Right renal pelvis (tissue), 4 donors: ENCODE measurements at places on chromosomes 7 and 10. TPM values are rescaled to one million over a fixed set of nuclear protein-coding genes. Genes with fewer than 3 reads are reported as not detected.

- no peak for DNase-seq
These were observed 9.6 kb downstream of the NFKB2 start for GRCh38 chr10:102405108-102405571.

GRCh38 chr7:114531326-114531725 is 116.7 kb downstream of the FOXP2 start:
- no peak for DNase-seq

GIMAP7 gene
- polyA plus RNA-seq, result 17.2 TPM

BUB3 gene
- polyA plus RNA-seq, result 121 TPM

- no peak for DNase-seq
These were observed 701.4 kb downstream of the PHTF2 start for GRCh38 chr7:78499971-78500370.

ACTL6B gene
- not detected for polyA plus RNA-seq

GRCh38 chr10:126671402-126671975 is 996 bp upstream of the C10orf90 start:
- DNase-seq, result no peak

HECW1 gene
- 6.8 TPM for polyA plus RNA-seq

- DNase-seq, result no peak
These were observed 114.2 kb downstream of the DYNC1I1 start for GRCh38 chr7:95886501-95887090.

GRCh38 chr7:107446988-107447387 is 22.9 kb upstream of the GPR22 start:
- DNase-seq, result no peak

HERC4 gene
- polyA plus RNA-seq, result 57.1 TPM

NCF1 gene
- polyA plus RNA-seq, result 0.84 TPM

- DNase-seq, result no peak
These were observed 32.1 kb upstream of the MDFIC start for GRCh38 chr7:114889646-114890285.

DNA sequence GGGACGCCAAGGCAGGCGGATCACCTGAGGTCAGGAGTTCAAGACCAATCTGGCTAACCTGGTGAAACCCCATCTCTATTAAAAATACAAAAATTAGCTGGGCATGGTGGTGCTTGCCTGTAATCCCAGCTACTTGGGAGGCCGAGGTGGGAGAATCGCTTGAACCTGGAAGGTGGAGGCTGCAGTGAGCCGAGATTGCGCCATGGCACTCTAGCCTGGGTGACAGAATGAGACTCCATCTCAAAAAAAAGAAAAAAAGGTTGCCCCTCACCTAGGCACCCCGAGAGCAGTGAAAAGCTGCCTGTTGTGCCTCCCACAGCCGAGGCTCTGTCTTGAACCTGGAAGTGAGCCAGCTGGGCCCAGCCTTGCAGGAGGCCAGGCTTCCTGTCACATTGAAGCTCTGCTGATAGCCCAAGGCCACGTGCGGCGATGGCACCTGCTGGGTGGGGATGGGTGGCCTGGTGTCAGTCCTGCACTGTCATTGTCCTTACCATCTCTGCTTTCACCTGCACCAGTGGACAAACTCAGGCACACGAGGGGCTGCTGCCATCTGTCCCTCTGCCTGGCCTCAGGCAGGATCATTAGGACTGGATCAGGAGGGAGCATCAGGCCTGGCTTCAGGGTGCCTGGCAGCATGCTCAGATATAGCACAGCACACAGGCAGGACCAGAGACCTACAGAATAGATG is 37.8 kb downstream of the DNAJB12 start:
- no peak for DNase-seq

- no peak for DNase-seq
These were observed 5.2 kb downstream of the DUSP5 start for GRCh38 chr10:110502851-110503301.

MMD2 gene
- polyA plus RNA-seq, result 0.11 TPM

- no peak for DNase-seq
These were observed 87.6 kb downstream of the XRCC2 start for GRCh38 chr7:152588350-152588749.

GRCh38 chr10:49781247-49781646 is 19.1 kb upstream of the OGDHL start:
- no peak for DNase-seq

RAPGEF5 gene
- 41.6 TPM for polyA plus RNA-seq

GRCh38 chr10:27391325-27391724 is 112.8 kb upstream of the RAB18 start:
- DNase-seq, result no peak

GNAT3 gene
- polyA plus RNA-seq, result not detected

GRCh38 chr7:55066938-55067337 is 48.1 kb downstream of the EGFR start:
- no peak for DNase-seq

- no peak for DNase-seq
These were observed 424.4 kb upstream of the AUTS2 start for GRCh38 chr7:69173846-69174245.

DNA sequence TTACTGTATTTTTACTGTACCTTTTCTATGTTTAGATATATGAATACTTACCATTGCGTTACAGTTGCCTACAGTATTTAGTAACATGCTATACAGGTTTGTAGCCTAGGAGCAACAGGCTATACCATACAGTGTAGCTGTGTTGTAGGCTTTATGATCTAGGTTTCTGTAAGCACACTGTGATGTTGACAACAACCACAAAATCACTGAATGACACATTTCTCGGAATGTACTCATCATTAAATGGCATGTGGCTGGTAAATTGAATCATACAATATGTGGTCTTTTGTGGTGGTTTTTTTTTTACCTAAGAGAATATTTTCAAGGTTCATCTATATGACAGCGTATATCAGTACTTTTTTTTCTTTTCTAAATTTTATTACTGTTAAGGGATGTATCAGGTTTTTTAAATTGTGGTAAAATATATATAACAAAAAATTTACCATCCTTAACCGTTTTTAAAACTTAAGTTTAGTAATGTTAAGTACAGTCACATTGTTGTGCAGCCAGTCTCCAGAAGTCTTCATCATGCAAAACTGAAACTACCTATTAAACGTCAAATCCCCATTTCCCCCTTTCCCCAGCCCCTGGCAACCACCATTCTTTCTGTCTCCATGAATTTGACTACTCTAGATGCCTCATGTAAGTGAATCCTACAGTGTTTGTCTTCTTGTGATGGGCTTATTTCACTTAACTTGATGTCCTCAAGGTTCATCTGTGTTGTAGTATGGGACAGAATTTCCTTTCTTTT is 21.5 kb downstream of the BTAF1 start:
- no peak for DNase-seq

PDE6C gene
- polyA plus RNA-seq, result 0.52 TPM

NUTM2E gene
- polyA plus RNA-seq, result not detected

DNA sequence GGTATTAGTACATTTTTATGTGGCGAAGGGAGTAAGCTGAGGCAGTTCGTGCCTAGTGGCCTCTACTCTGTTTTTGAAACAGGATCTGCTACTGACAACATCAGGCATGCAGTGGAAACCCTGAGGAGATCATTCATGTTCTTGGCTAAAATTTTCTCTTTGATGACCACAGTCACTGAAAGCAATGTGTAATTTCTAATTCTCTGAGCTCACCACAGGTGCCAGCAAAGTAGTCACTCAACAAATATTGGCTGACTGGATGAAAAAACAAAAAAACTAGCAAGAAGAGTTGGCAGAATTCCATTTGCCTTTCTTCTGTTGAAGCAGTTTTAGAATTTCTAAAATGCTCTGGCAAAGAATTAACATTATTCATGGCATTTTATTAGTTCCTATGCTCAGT is 176.5 kb upstream of the KCTD7 start:
- DNase-seq, result no peak

MPP7 gene
- polyA plus RNA-seq, result 8.4 TPM

GPR26 gene
- polyA plus RNA-seq, result not detected

NODAL gene
- 0.22 TPM for polyA plus RNA-seq

MMP21 gene
- 0.38 TPM for polyA plus RNA-seq

GRCh38 chr7:72292118-72292517 is 120.0 kb downstream of the CALN1 start:
- no peak for DNase-seq

- DNase-seq, result no peak
These were observed 3.8 kb upstream of the IL6 start for GRCh38 chr7:22723181-22723601.

GRCh38 chr10:92240289-92241157 is 50.4 kb downstream of the CPEB3 start:
- DNase-seq, result peak; percentile 61

GRCh38 chr10:60425392-60426110 is 35.9 kb upstream of the ANK3 start:
- no peak for DNase-seq

DNA sequence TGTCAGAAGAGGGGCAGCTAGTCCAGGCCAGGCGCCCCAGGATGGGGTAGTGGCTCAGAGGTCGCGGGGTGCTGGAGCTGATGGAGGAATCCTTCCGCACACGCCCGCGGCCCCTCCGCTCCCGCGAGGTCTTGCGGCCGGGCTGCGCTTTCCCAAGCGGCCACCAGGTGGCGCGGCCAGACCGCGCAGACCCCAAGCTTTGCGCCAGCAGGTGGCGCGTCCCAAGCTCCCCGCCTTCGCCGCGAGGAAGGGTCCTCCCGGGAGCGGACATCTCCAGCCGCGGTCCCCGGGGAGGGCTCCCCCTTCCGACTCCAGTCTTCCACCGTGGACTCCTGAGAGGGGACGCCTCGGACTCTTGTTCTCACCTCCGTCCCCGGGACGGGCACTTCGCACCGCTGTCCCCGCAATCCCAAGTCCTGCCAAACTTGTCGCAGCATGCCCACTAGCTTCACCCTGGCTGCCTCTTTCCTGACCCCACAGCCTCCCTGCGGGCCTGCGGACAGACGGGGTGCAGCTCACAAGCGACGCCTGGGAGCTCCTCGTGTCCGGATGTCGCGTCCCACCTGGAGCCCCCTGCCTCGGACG is 19.4 kb downstream of the KCNK18 start:
- peak; percentile 57 for DNase-seq

DNA sequence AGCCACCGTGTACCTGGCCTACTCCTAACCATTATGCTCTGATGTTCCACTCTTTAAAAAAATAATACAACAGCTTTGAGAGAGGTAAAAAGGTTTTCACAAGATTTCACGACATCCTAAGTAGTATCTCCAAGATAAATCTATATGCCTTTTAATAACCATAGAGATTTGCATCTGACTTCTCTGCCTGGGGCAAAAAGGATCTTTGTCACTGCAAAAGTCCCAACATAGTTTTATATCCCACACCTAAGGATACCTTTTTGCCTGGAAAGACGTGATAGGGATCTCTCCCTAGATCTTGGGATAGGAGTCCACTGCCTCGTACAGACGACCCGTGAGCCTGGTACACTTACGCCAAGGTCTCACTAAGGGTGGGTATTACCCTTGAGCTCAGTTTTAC is 31.4 kb upstream of the SVIL start:
- no peak for DNase-seq

DNA sequence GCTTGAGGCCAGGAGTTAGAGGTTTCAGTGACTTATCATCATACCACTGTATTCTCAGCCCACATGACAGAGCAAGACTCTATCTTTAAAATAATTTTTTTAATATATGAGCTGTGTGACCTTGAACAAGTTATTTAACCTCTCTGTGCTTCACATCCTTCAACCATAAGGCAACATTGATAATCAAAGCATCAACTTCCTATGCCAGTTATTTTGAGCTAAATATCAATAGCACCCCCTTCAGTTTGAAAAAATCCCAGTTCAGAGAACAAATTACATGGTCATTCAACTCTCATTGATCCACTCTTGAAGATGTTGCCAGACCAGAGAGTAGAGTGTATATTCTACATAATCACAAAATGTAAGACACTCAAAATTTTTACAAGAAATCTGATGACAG is 53.0 kb downstream of the ASNS start:
- no peak for DNase-seq
